CD4-positive, alpha-beta T cell treated with Interleukin-4 for 1 hour (primary cell): ENCODE measurements at places on chromosomes 4 and X.

- DNase-seq = no peak
Observed at GRCh38 chr4:7559316-7559715, 124.6 kb upstream of the PSAPL1 start.

DNA sequence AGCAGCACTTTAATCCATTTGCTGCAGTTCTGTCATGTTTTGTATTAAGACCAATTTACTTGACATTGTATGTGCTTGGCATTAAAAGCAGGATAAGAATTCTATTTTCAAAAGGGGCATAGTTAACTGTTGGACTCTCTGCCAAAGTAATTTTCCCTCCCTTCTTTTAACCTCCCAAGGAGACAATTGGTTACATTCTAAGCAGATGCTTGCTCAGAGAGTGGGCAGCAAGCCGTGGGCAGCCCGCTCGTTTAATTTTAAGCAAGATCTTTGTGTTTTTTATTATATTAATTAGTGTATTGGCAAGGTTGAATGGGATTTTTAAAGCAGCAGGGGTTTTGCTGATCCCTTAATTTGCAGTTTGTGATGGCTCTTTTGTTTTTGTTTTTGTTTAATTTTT lies 37.1 kb upstream of the KLHL8 start:
- DNase-seq = no peak

DNA sequence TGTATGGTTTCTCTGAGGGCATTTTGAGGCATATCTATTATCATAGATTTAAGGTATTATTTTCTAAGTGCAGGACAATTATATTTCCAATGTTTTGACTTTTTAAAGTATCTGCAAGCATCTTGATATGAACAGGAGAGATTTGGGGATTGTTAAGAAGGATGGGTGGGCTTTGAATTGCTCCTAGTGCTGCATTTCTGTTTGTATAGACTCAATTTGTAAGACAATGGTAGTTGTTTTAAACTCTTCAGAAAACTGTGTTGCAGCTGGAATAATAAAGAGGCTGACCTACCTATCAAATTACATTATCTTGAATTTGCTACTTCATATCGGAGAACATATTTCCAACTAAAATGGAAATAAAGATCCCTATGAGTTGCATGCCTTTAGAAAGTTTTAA lies 570.3 kb downstream of the ADGRL3 start:
- DNase-seq = no peak

DNA sequence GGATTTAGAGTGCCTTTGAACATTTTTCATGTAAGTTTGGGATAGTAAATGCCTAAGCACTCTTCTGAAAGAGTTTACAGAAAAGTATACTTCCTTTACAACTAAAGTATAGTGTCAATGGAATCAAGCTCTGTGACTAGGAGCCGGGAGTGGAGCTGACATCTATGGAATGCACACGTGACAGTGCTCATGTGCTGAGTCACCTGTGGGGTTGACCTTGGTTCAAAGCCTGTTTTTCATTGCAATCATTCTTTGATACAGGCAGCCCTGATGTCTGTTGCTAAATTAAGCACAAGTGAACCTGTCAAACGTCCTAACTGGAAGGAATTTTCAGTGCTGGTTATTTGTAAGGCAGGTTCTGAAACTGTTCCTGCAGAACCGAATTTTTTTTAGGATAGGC lies 82.5 kb downstream of the GPAT3 start:
- no peak for DNase-seq

DNA sequence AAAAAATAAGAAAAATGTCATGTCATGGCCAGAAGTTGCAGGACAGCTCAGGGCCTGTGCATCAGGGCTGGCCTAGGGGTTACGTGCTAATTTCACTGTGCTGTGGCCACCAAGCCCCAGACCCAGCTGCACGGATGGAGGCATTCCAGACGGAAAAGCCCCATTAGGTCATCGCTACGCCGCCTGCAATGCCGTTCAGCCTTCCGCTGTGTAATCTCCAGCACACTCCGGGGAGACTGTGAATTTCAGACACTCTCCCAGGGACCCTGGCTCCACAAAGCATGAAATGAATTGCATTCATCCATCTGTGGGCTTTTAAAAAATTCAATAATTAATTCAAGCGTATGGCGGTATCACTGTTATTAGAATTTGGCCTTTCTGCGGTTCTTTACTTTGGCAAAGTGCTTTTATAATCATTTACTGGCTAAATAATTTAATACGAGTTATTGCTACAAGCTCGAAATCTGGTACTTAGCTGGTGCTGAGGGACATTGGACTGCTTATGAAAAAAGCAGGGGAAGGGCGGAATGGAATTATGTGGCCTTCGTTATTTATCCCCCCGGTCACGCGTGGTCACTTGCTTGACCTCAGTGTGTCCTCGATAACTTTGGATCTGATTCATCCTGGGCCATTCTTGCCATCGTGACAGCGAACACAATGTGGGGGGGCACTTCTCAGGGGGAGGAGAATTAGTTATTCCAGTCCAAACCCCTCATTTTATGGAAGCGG lies 9.0 kb upstream of the NSG1 start:
- DNase-seq = no peak

- no peak for DNase-seq
Observed at GRCh38 chr4:145283909-145284308, 103.5 kb upstream of the OTUD4 start.
